Stimulated activated CD8-positive, alpha-beta memory T cell treated with anti-CD3 and anti-CD28 coated beads, Interleukin-15, amount 100 ng/mL, for 24 hours (primary cell): ENCODE measurements at places on chromosomes 4 and X.

GRCh38 chrX:25144043-25144940 is 128.5 kb upstream of the ARX start:
- no peak for DNase-seq

GRCh38 chr4:18185491-18185890 is 163.9 kb upstream of the LCORL start:
- DNase-seq, result no peak

DNA sequence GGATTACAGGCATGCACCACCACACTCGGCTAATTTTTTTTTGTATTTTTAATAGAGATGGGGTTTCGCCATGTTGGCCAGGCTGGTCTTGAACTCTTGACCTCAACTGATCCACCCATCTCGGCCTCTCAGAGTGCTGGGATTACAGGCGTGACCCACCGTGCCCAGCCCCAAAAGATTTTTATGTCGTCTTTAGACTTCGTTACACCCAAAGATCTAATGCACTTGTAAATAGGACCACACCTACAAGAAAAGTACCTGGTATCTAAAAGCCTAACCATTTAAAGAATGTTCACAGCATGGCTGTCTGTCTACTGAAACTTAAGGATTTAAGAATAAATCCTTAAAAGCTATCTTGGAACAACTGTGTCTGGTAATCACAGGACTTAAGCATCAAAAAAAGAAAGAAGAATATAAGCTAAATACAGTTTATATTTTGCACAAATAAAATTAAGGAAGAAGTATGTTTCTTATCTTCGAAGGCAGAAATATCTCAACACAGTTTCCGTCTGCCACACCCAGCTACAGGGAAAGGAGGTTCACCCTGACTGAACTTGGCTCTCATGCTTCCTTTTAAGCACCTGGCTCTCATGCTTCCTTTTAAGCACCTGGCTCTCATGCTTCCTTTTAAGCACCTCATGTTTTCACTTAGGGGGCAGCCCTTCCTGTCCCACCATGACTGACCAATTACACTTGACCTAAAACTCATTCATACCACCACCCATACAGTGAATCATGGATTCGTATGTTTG is 92.0 kb upstream of the STS start:
- DNase-seq, result no peak

GRCh38 chr4:67122029-67122428 is 423.3 kb downstream of the CENPC start:
- no peak for DNase-seq

DNA sequence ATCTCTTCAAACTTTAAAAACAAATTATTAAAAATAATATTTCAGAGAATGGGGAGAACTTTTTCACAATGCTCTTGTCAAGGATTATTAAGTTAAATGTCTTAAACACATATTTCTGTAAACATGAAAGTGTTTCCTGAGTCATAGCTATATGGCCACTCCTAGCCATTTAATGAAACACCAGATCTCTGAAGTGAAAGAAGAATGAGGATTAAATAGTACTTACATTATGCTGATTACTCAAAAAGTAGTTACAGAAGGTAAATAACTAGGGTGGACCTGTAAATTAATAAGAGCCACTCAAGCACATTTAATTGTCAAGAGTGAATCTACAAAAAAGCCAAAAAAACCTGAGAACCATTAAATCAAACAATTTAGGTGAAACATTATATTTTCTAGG is 57.6 kb upstream of the GALNT7 start:
- no peak for DNase-seq

GRCh38 chrX:131881194-131881593 is 141.9 kb upstream of the STK26 start:
- DNase-seq, result no peak

- DNase-seq, result no peak
Observed at GRCh38 chr4:5446595-5447226, 261.6 kb downstream of the EVC2 start.

GRCh38 chrX:17443556-17443955 is 68.6 kb downstream of the NHS start:
- DNase-seq, result no peak

- DNase-seq, result no peak
Observed at GRCh38 chr4:188821500-188821899, 682.3 kb downstream of the TRIML1 start.

DNA sequence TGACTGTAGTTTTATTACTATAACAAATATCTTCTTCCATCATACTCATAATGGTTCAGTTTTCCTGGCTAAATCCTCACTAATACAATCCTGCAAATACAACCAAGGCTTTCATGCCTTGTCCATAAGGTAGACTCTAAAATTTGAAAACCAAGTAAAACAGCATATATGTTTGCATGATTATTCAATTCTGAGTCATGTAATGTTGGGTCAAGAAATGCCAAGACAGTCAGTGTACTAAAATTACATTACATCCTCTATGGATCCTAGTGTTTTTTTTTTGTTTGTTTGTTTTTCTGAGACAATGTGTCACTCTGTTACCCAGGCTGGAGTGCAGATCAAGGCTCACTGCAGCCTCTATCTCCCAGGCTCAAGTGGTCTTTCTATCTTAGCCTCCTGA is 38.6 kb upstream of the TEX13D start:
- no peak for DNase-seq

DNA sequence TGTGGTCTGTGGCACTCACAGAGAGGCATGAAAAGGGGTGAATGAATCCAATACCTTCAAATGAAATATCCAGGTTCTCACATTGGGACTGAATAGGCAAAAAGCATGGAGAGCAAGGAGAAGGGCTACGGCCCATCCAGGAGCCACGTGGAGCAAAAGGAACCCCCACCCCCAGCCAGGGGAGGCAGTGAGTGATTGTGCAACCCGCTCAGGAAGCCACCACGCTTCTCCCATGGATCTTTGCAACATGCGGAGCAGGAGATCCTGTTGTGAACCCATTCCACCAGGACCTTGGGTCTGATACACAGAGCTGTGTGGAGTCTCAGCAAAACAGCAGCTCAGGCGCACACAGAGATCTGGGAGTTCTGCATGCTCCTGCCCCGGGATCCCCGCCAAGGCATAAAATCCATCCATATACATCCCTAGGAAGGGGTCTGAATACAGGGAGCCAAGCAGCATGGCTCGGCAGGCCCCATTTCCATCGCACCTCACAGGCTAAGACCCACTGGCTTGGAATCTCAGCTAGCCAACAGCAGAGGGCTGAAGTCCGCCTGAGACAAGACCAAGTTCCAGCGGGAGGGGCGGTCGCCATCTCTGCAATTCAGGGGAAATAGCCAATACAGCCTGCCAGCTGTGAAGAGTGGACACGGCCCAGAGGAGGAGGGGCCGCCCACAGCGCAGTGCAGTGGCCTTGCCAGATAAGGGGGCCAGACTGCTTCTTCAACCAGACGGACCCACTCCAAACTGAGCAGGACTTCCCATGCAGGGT is 80.2 kb downstream of the FGF16 start:
- DNase-seq, result no peak

DNA sequence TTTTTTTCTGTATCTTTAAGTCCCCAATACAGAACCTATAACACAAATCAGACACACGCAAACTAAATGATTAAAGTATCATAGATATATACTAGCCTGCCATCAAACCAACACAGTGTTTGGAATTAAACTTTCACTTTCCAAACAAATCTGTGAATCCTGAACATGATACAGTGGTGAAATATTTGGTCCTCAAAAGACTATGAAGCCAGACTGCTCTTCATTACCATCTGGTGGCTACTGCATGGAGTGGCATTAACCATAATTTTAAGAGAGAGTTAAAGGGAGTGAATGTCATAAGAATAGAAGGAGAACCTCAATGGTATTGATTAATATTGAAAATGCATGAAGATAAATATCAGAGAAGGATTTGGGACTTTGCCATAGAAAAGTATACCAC is 9.2 kb upstream of the GABRA4 start:
- no peak for DNase-seq

GRCh38 chr4:56314207-56314915 is 72.9 kb downstream of the AASDH start:
- DNase-seq, result no peak

GRCh38 chr4:8453957-8454356 is 13.4 kb downstream of the TRMT44 start:
- no peak for DNase-seq

- DNase-seq, result no peak
Observed at GRCh38 chr4:4541040-4541631, 712 bp downstream of the STX18 start.

- no peak for DNase-seq
Observed at GRCh38 chr4:83574247-83574646, 38.3 kb downstream of the GPAT3 start.

DNA sequence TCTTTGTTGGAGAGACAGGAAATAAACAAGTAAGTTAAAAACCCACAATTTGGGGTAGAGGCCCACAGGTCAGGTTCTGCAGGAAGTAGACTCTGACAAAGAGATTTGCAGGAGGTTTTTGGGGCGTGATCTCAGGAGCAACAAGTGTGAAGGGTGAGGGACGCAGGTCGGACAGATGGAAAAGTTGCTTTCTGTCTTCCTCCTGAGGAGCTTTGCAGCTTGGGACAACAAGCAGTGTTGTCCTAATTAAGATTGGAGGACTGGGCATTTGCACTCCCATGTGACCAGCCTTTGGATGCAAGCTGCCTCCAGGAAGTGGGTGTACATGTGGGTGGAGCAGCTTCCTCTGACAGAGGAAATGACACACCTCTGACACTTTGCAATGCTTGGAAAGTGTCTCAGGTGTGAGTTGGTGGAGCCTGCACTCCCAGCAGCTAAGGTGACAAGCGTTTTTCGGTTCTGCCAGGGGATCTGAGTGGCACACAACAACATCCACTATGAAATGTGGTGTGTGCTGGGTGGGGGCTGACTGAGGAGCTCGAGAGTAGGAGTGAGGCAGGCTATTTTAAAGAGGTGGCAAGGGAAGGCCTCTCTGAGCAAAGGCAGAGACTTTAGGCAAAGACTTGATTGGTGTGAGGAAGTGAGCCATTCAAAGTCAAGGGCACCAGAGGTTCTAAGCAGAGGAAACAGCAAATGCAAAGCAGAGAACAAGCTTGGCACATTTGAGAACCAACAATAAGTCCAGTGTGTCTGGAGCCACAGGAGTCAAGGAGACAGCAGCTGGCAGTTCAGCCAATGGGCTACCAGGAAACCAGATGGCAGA is 339.8 kb upstream of the GATB start:
- no peak for DNase-seq

GRCh38 chr4:82782626-82783345 is 15.8 kb downstream of the SCD5 start:
- no peak for DNase-seq

DNA sequence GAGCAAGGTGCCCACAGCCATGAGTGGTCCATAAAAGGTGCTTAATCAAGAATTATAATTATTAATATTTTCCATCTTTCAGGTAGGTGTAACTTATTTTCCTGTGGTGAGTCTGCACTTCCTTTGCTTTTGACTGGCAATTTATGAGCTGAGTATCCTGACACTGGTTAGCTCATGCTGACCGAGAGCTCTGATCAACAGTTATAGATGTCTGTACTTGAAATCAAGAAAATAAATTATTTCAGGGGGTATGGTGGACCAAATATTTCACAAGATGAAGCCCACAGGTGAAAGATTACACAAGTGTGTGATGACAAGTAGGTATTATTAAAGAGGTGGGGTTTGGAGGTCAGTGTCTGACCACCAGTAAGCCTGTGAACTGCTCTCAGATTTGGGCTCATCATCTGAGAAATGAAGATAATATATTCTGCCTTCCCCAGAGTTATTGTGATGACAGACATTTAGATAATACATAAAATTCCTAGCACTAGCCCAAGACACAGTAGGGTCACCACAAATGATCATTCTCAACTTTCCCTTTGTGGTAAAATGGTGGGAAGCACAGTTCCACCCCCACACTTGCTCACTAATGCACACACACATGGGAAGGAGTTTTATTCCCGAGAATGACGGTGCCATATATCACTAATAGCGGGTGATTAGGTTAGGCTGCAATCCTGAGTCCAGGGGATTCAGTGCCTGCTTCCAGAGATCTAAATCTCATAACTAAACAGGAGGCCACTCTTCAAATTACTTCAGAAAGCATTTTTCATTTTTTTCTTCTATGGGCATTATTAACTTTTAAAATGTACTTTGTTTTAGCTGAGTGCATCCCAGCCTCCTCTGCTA is 34.0 kb upstream of the PACRGL start:
- no peak for DNase-seq

DNA sequence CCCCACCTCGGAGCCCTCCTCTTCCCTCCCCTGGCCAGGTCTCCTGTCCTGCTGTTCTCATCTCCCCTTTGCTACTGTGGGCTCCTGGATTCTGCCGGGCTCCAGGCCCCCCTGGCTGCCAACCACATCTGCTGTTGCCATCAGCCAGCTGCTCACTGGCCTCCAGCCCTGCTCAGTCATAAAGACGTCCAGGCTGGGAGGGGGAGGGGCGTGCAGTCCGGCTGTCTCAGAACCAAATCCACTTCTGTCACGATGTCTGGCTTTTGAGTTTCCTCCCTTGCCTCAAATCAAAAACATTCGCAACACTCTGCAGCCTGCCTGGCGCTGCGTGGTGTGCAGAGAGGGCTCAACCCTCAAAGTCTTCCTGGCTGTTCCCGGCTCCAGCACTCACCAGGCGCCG is 7.1 kb downstream of the RASL11B start:
- no peak for DNase-seq

GRCh38 chrX:126485409-126485808 is 67.2 kb downstream of the DCAF12L1 start:
- DNase-seq, result no peak

DNA sequence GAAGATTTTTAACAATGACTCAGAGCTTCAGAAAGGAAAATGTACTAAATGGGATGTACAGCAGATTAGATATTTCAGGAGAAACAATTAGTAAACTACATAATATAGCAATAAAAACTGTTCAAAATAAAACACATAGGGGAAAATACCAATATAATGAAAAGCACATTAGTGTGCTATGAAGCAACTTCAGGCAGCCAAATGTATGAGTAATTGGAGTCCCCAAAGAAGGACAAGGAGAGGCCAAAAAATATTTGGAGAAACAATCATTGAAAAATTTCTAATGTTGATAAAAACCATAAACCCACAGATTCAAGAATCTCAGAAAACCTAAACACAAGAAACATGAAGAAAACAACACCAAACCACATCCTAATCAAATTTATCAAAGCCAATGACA is 129.3 kb upstream of the CHRDL1 start:
- DNase-seq, result no peak

DNA sequence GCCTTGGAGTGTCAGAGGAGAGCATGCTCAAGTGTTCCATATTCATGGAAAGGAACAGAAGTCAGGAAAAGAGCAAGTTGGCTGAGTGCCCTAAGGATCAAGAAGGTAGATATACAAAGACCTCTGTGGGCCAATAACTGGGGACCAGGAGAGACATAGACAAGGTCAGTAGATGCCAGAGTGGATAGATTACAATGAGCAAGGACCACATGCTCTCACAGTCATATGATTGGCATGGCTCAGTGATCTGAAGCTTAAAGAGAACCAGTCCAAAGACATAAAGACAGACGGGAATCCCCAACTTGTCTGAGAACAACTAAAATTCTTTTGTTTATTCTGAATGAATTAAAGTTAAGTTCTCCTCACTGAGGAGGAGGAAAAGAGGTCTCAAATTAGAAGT is 289.7 kb downstream of the HS3ST1 start:
- no peak for DNase-seq

- DNase-seq, result no peak
Observed at GRCh38 chr4:54728368-54728767, 70.6 kb downstream of the KIT start.

GRCh38 chr4:147480502-147480890 is 401 bp upstream of the EDNRA start:
- DNase-seq, result no peak

- no peak for DNase-seq
Observed at GRCh38 chr4:10178763-10179162, 62.2 kb upstream of the WDR1 start.

- no peak for DNase-seq
Observed at GRCh38 chr4:176601124-176601523, 191.6 kb downstream of the VEGFC start.

- DNase-seq, result no peak
Observed at GRCh38 chrX:138756234-138756633, 44.7 kb upstream of the FGF13 start.
